Stimulated activated CD4-positive, alpha-beta T cell treated with anti-CD3 and anti-CD28 coated beads, Interleukin-12 subunit alpha, Interleukin-12 subunit beta, amount 100 ng/mL, for 48 hours (primary cell): ENCODE measurements at places on chromosomes 3 and 15.

GRCh38 chr3:12343047-12343501 lies 54.2 kb downstream of the PPARG start:
- DNase-seq, result no peak

DNA sequence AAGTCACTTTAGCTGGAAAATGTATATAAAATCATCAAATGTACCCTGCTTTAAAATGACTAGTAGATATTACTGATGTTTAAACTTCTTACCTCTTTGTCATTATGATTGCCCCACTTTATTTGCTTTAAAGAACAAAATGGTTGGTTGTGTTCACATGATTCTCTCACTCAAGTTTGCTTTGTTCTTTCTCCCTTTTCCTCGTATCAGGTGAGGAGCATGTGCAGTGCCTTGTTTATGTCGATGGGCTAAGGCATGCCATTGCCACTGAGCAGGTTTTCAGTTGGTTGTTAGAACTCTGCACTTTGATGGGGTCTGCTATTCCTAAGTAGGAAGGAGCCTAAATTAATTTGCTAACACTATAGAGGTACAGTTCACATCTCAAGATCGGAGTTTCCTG lies 5.3 kb downstream of the MAP2K5 start:
- no peak for DNase-seq

DNA sequence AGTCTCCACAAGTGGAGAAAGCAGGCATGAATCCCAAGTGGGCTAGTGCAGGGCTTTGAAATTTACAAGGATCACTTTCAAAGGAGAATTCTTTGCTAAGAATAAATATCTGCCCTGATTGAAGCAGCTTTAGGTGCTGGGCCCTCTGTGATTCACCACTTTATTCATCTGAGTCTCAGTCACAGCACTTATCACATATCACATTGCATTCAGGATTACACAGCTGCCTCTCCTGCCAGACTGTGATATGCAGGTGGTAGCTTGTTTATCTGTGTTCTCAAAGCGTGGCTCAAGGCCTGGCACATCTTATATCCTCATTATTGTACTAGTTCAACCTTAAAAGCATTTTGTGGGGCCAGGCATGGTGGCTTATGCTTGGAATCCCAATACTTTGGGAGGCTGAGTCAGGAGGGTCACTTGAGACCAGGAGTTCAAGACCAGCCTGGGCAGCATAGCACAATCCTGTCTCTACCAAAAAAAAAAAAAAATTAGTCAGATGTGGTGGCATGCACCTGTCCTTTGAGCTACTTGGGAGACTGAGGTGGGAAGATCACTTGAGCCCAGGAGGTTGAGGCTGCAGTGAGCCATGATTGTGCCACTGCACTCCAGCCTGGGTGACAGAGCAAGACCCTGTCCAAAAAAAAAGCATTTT lies 156.9 kb upstream of the EIF1B start:
- DNase-seq, result no peak

- no peak for DNase-seq
Measured at GRCh38 chr3:189710620-189711402, 79.6 kb downstream of the TP63 start.

GRCh38 chr3:174266476-174266875 lies 592.7 kb upstream of the NAALADL2 start:
- DNase-seq, result no peak

- DNase-seq, result no peak
Measured at GRCh38 chr3:52712291-52713212, 6.6 kb downstream of the SPCS1 start.

GRCh38 chr3:186821429-186822387 lies 15.4 kb upstream of the RFC4 start:
- DNase-seq, result no peak
